ENCODE measurements at places on chromosomes 4 and X.

- DNase-seq = no peak
Observed at GRCh38 chr4:128727658-128728057, 81.8 kb upstream of the JADE1 start.

GRCh38 chr4:42637104-42637503 lies 19.8 kb downstream of the ATP8A1 start:
- no peak for DNase-seq

DNA sequence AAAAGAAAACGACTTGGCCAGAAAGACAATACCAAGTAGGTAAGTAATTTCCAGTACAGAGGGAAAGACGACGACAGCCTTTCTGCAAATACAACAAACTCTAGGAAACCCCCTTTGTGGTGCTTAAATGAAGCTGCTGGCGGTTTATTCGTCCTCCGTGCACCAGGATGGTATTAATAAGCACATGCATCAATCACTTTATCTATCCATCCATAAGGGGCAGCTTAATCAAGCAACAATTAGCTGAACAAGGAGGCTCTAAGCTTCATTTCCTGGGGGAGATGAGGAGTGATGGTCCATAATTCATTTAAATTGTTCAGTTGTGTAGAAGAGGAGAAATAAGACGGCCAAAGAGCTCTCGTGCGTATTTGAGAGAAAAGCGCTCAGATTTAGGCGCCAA lies 26.2 kb downstream of the IRF2 start:
- DNase-seq = no peak

DNA sequence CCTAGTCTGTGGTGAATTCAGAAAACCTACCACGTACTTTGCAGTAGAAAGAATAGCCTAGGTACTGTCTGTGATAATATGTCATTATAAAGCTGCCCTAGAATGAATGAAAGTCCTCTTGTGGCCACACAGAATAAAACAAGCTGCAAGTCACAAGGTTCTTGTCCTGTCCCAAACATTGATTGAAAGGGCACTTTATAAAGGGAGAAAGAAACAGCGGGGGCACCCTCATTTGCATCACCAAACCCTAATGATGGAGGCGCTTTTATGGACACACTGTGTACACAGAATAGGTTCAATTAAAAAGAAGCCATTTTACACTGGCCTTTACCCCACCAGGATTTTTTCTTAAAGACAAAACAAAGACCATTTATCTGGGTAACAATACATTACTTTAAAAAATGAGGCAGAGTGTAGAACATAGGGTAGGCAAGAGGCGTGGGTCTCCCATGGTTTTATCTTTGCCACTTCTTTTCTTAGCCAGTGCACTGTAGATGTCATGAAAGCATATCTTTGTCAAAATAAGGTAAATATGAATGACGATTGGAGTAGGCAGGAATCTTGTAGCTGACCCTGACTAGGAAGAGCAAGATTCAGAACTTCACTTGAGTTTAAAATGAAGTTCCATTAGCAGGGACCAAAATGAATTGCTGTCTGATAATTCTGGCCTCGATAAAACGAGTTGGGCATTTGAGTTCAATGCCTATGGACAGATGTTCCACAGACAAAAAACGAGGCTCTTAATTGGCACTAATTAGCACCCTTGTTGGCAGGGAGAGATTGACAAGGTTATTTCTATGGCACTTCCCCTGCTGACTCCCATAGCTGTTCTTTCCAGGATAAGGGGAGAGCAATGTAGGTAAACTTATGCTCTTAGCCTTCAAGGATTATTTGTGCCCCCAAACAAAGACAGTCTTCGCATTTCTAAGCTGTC lies 365.1 kb downstream of the AFF2 start:
- DNase-seq = no peak

GRCh38 chrX:21382715-21383114 lies 8.5 kb downstream of the CNKSR2 start:
- DNase-seq = no peak

DNA sequence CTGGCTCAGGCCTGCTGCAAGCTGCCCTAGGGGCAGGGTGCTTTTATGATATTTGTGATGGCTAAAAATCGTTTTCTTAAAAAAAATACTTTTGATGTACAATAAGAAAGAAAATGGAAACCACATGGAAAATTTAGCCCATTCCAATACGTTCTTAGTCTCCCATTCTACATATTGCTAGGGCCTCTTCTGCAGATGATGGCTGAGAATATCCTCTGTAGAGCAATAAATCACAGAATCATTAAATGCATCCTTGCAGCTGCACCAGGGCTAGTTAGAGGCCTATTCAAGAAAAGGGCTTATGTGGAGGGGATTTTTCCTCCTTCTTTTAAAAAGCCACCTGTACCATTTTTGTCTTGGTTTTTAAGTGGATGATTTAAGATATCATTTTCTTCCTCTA lies 97.6 kb upstream of the C1GALT1C1 start:
- DNase-seq = no peak

DNA sequence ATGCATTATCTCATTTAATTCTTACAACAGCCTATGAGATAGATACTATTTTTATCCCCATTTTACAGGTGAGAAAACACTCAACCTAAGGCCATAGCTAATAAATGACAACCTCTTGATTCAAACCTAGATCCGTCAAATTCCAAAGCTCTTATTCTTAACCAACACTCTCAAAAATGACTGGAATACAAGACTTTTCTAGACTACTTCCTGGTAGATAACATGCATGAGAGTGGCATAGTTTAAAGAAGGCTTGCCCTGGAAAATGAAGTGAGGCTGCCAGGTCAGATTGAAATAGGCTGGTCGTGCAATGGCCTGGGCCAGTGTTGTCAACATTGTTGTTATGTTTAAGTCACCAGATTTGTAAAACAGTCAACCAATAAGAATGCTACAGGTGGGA lies 86.6 kb downstream of the DNAAF6 start:
- no peak for DNase-seq

DNA sequence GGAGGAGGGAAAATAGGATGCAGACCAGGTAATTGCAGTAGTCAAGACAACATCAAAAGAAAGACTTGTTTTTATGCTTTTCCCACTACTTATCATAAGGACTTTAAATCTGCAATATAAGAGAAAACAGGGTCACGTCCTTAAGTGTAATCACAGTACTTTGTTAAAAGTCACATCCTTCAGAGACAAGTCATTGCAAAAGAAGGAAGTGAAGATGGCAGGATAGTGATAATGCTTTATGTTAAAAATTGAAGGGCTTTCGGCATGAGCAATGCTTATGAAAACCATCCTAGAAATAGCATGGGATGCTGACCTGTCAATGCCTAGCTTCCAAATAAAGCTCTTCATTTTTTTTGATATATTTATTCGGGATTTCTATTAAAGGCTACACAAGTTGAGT lies 110.2 kb upstream of the TENM3 start:
- no peak for DNase-seq

DNA sequence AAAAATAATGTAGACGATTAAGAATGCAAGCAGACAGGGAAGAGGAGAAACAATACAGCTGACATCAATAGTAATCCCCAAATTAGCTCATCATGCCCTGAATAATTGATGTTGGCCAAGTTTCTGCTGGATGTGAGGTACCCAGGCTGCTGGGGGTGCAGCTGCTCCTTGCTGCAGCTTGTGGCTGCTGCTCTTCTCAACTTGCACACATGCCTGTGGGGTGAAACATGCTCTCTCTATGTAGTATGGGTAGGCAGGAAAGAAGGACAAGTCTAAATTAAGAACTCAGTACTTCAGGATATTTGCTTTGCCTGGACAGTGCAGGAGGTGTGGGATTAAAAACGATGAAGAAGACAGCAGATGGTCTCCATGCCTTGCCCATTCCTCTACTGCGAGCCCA lies 16.7 kb downstream of the EDA2R start:
- no peak for DNase-seq

DNA sequence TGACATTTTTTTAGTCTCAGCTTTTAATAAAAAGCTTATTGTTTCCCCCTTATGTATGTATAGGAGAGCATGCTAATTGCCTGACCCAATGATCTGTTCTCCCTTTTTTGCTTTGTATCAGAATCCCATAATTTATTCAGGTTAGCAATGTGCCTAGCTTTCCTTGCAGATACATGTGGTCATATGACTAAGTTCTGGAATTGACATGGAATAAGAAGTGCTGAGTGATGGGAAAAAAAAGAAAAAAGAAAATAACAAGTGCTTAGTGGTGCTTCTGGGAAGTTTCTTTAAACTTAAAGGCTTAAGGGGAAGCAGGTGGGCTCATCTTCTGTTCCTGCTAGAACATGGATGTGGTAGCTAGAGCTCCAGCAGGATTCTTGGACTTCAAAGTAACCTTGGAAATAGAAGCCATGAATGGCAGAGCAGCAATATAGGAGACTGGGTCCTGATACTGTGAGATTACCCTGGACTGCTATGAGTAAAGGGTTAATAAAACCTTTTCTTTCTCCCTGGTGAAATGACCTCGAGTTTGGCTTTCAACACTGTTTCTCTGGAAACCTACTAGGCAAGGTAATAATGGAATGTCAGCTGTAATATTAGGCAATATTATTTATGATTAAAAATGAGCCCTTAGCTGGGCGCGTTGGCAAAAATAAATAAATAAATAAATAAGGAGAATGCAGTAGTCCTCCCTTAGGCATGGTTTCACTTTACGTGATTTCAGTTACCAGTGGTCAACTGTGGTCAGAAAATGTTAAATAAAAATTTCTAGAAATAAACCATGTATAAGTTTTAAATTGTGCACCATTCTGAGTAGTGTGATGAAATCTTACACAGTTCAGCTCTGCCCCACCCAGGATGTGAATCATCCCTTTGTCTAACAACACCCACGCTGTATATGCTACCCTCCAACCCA lies 16.7 kb upstream of the RBM41 start:
- DNase-seq = peak; percentile 10

DNA sequence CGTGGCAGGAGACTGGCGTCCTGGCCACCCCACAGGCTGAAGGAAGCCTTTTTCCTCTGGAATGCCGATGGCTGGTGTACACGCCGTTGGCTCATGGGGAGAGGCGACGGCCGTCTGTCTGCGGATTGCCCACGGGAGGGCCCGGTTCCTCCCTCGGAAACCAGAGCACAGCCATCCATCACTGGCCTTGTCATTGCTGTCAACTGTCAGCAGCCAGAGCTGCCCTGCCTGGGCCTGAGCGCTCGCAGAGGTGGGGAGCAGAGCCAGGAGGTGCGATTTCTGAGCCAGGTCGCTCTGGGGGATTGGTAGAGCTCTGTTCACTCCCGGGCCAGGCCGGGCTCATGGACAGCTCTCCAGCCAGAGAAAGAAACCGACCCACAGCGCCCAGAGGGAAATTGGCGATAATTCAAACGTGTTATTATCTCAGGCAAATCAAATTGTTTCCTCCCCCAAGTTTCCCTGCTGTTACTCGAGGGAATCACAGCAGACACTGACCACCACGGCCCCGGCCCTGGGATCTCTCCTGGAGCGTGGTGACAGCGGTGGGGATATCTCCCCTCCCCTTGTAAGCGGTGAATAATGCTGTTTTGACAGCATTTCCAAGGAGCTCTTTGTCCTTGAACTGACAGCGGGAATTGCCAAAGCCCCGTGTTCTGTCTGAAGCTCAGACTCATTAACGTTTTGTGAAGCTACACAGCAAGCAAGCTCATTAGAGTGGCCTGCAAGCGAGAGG lies 220.9 kb upstream of the PSAPL1 start:
- no peak for DNase-seq

DNA sequence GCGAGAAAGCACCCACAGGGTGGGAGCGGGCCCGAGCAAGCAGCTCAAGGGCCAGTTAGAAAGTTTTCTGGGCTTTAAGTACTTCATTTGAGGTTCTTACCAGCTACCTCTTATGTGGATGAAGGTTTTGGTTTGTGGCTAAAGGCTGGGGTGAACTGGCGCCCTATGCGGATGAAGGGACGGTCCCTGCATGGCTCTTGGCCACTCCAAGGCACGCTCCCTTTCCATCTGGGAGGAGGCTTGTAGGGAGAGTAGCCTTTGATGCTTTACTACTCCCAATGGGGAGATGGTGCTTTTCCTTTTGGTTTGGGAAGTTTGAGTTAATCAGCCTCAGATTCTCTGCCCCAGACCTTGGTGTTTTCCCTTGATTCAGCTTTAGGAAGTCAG lies 17.7 kb downstream of the MRFAP1 start:
- DNase-seq = no peak

- peak; percentile 69 for DNase-seq
Observed at GRCh38 chr4:86895692-86896488, 3.7 kb upstream of the C4orf36 start.

DNA sequence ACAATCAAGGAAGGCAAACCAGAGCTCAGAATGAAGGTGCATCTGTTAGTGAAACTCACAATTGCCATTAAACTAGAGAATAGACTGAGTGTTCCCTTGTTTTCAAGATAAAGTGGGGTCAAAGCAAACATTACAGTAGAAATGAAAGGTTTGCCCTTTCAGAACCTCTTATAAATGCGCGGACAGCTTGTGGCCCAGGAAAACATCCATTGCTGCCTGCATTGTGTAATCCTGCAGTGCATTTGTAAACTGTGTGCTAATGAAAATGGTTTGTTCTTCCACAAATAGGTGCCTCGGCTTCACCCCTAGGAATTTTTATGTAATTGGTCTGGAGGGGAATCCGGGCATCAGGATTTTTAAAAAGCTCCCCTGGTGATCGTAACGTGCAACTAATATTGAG lies 62.8 kb downstream of the SNX25 start:
- no peak for DNase-seq

GRCh38 chr4:152045807-152046571 lies 285.2 kb upstream of the GATB start:
- DNase-seq = no peak

DNA sequence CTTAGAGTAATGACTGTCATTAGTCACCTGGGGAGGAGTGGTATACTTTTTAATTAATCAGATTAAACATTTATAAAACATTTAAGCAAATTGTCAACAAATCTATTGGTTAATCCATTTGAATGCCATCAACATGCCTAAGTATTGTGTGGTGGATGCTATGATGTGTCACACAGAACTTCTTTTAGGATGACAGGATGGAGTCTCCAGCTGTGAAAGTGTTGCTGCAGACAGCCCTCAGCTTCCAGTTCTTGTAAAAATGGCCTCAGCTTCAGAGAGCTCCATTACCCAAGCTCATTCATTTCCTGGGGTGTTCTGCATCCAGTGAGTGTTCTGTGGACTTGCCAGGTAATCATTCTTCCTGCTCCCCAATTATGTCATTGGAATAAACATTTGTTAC lies 74.3 kb upstream of the CLNK start:
- no peak for DNase-seq

- no peak for DNase-seq
Observed at GRCh38 chr4:142778900-142779299, 67.2 kb downstream of the INPP4B start.

- no peak for DNase-seq
Observed at GRCh38 chr4:118154649-118155048, 120.4 kb downstream of the NDST3 start.

DNA sequence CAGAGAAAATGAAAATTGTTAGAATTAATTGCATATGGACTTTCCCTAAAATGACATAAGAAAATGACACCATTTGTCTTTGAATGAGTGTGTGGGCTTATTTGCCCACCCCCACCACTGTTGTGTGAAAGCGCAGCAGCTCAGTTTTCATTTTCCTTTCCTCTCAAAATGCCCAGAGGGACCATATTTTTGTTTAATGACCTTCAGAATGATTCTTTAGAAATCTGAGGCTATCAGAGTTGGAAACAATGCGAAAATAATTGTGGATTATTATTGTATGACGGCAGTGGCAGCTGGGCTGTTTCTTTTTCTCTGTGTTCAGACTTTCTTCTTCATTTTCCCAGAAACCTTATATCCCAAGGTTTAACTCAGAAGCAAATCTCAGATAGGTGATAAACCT lies 44.6 kb upstream of the TEX13A start:
- DNase-seq = no peak

GRCh38 chr4:159042097-159042605 lies 60.7 kb upstream of the RAPGEF2 start:
- no peak for DNase-seq

- DNase-seq = no peak
Observed at GRCh38 chr4:46933686-46934085, 24.6 kb upstream of the COX7B2 start.

- no peak for DNase-seq
Observed at GRCh38 chrX:20019672-20020365, 29.0 kb upstream of the BCLAF3 start.
